ENCODE measurements at places on chromosomes 1 and 21.

DNA sequence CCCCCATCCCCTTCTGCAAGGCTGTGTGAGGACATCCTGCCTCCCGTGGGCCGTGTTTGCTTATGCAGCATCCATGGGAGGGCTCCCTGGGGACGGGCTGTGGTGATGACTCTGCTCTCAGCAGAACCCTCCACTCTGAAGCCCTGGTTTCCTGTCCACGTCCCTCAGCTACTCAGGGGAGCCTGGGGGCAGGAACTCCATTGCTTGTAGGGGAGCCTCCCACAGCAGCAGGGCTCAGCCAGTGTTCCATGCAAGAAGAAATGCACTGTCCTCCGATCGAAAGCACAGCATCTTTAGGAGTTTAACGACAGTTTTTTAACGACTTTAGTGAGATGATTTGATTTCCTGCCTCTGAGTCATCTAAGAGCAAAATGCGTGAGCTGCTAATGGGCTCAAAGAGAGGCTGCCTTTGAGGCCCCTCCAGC is 8.3 kb upstream of the KCNAB2 start:
- no peak for DNase-seq

DNA sequence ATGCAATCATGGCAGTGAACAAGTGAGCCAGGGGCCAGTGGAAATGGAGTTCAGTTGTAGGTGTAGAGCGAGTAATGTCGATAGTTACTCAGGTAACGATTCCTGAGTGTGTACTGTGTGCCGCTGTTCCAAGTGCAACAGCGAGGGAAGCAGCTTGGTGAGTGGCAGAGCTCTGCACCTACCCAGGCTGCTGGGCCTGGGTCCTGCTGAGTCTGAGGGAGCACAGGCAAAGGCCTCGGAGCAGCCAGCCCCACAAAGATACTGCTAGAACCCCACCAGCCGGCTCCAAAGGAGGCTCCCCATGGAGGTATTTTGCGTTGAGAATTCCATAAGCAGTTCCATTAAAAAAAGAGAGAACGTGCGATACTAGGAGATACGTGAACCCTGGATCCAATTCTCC is 23.2 kb downstream of the PARP1 start:
- no peak for DNase-seq

DNA sequence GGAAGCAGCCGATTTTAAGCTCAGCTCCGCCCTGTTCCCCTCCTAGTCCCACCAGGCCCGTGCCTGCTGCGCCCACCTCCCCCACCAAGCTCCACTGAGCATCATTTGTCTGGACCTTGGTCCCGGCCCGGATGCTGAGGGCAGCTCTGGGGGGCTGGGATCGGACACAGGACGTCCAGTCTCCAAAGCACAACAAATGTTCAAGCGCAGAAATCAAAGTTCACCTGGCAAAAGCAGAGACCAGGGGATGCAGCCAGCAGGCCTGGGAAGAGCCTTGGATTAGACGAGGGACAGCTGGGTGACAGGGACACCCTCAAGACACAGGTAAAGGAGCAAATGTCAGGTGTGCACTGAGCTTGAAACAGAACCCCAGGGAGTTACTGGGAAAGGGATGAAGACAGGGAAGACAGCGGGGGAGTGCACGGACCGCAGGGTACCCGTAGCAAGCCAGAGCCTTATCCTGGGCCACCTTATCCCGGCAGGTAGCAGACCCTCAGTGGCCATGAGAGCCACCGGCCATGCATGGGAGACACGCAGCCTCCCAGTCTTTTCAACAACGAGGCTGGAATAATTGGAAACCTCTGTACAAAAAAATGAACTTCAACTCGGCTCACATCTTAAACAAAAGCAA is 22.2 kb upstream of the TMEM52 start:
- no peak for DNase-seq

DNA sequence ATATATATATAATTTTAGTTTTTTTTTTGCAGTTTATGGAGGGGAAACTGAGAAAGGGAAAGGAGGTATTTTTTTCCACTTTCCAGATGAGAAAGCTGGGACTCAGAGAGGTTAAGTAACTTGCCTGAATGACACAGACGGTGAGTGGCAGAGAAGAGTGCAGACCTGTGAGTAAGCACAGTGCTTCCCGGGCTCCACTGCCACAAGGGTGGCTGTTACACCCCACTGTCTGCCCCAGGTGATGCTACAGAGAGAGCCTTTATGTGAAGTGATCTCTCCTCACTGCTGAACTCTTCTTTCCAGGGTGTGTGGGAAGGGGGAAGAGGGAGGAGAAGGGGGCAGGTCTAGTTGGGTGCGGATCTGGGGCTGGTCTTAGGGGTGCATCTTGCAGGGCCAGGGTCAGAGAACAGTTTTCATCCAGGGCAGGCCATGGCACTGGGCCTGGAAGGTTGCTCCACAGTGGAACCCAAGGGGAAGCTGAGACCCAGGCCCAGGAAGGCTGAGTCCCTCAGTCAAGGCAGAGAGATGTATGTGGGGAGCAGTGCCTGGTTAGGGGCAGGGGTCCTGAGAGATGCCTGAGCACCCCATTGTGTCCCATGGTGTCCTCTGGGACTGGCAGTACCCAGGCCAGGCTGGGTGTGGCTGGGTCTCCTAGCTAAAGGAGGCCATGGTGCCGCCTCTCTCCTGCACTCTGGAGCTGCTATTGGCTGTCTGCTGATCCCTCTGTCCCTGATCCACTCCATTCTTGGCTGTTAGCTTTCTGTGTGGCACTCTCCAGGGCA is 357.5 kb downstream of the PTPRU start:
- DNase-seq, result no peak

- no peak for DNase-seq
These were observed 36.2 kb downstream of the BACH1 start for GRCh38 chr21:29334717-29335428.

DNA sequence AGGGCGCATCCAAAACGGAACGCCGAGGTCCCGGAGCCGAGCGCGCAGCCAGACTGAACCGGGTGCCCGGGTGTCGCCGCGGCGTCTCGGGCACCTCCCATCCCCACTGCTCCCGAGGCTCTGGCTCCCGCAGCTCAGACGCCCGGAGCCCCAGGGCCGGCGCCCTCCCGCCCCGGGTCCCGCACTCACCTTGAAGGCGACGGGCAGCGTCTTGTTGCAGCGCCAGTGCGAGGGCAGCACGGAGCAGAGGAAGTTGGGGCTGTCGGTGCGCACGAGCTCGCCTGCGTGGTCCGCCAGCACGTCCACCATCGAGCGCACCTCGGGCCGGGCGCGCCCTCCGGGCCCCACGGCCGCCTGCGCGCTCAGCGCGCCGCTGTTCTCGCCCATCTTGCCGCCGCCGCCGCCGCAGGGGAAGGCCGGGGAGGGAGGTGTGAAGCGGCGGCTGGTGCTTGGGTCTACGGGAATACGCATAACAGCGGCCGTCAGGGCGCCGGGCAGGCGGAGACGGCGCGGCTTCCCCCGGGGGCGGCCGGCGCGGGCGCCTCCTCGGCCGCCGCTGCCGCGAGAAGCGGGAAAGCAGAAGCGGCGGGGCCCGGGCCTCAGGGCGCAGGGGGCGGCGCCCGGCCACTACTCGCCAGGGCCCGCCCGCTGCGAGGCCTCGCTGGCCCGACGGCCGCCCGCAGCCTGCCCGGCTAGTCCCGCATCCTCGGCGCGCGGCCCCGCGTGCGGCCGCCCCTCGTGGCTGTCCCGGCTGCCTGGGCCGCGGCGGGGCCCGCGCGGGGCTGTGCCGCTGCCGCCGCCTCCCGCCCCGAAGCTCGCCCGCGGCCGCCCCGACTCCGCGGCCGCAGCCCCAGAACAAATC is 447 bp downstream of the RUNX3 start:
- DNase-seq, result no peak

DNA sequence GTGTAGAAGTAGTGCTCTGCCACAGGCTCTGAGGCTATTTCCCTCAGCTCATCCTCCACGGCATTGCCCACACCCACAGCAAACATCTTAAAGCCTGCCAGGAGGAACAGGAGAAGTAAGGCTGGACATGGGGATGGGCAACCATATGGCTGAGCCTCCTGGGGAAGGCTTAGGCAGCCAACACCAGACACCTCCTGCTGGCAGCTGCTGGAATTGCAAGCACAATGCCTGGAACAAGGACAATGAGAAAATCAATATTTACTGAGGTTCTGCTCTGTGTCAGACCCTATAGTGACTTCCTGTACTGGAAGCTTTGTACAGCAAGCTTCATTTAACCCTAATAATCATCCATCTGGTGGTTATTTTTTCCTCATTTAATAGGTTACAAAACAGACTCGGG is 8.2 kb downstream of the MATN1 start:
- DNase-seq, result no peak

- DNase-seq, result no peak
These were observed at the start of gene SEC16B for GRCh38 chr1:177969825-177970371. TSS of gene SEC16B (minus strand) at chr1:177970058. CDS start at chr1:177967981, 2,077 bp downstream.

- no peak for DNase-seq
These were observed 135.7 kb downstream of the ROR1 start for GRCh38 chr1:63909526-63909925.

GRCh38 chr21:39631842-39632562 is 19.3 kb downstream of the B3GALT5 start:
- no peak for DNase-seq

GRCh38 chr1:87398641-87399040 is 70.0 kb downstream of the LMO4 start:
- no peak for DNase-seq

- DNase-seq, result no peak
These were observed 653.4 kb downstream of the KIF26B start for GRCh38 chr1:245807954-245808719.

DNA sequence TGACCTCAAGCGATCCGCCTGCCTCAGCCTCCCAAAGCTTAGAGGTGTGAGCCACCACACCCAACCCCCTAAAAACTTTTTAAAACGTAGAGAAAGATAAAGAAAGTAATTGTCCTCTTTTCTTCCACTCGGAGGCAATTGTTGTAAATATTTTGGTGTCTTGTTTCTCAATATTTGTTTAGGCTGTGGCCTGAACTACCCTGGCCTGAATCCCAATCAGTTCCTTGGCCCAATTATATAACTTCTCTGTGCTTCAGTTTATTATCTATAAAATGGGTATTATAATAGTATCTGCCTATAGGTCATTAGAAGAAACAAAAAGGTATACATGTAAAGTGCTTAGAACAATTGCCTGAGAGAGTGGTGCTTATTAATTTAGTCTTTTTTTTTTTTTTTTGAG is 1.8 kb upstream of the ATP5PO start:
- no peak for DNase-seq

All from stimulated activated CD8-positive, alpha-beta memory T cell treated with anti-CD3 and anti-CD28 coated beads, Interleukin-4, amount 100 ng/mL, for 4 hours (primary cell).